Effector CD4-positive, alpha-beta T cell (primary cell): ENCODE measurements at places on chromosomes 3 and 15.

GRCh38 chr3:60839246-60839645 lies 412.0 kb downstream of the FHIT start:
- no peak for DNase-seq

DNA sequence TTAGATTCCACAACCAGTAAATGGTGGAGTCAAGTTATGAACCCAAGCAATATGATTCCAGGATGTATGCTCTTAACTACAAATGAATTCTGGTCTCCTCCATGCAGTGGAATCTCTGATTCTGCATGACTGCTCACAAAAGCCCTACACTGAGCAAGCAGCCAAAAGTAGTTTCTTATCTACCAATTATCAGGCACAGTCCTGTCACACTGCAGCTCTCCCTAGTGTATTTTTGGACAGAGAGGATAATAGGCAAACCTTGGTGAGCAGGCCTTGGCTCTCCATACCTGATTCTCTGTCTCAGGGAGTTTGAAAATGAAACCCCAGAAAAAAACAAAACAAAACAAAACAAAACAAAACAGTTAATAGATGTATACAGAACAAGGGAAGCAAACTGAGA lies 3.5 kb upstream of the SSR3 start:
- DNase-seq: no peak

DNA sequence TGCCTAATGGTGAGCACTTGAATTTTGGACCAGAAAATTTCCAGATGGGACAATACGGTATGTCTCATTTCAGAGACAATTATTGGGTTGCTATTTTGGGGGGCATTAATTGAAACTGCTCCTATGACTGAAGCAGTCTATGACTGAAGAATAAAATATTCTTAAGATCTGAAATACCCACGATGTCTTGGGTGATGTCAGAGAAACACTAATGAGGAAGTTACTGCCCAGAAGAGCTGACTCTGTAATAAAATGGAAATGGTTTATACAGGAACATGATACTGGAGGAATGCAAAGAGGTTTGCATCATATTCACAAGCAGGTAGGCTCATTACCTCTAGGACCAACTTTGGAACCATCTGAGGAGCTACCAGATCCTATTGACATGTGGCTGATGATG lies 68.7 kb downstream of the IL12A start:
- no peak for DNase-seq

DNA sequence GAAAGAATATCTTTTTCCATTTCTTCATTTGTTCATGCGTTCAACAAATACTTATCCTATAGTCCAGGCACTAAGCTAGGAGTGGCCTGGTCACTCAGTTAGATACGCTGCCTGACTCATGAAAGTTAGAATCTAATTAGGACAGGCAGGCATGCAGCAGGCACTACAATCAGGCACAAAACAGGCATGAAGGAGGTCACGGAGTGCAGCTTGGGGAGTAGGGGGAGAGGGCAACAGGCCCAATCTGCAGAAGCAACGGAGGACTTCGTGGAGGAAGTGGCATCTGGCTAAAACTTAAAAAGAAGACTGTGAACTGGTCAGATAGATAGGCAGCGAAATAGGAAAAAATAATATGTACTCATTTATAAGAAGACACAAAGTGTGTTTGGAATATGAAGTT lies 420.9 kb downstream of the MAGI1 start:
- no peak for DNase-seq

- no peak for DNase-seq
Measured at GRCh38 chr3:17945018-17945798, 202.8 kb upstream of the TBC1D5 start.

- DNase-seq: no peak
Measured at GRCh38 chr15:39587731-39588530, 7.1 kb downstream of the THBS1 start.

DNA sequence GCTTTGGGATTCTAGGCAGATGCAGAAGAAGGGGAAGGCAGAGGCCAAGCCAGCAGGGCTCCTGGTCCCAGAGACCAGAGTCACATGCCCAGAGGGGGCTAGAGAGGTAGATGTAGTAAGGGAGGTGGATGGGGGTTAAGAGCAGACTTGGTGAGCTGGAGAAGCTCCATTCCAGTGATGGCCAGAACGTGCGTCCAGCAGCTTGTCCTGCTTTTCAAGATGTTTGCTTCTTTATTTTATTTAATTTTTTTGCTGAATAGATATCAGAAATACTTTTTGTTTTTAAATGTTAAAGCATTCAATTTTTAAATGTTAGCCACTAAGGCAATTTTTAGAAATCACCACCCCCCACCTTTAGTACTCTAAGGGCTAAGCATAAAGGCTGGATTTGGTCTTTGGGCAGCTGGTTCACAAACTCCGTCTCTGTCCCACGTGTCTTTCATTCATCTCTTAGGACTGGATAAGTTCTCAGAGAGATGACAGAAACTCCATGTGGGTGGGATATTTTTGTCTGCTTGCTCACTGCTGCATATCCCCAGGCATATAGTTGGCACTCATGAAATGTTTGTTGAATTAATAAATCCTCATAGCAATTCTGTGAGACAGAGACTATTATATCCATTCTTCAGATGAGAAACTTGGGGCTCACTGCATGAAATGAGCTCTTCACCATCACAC lies 6.7 kb downstream of the COLQ start:
- no peak for DNase-seq

DNA sequence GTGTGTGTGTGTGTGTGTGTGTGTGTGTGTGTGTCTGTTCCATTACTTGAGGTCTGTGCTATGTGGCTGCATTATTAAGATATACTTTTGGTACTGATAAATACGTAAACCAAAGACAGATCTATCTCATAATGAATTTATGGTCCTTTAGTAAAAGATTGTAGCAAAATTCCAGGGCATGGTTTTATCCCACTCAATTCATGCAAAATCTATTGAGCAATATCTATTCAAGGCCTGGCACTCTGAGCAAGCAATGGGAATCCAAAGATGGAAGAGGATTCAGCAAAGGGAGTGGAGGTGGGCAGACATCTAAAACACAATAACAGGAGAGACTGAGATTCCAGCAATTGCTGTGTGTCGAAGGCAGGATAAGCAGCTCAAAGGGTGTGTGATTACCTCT lies 86.8 kb downstream of the RFTN1 start:
- no peak for DNase-seq

GRCh38 chr3:16338999-16339398 lies 74.0 kb downstream of the OXNAD1 start:
- DNase-seq: no peak

GRCh38 chr3:161401389-161401788 lies 30.1 kb upstream of the SPTSSB start:
- DNase-seq: no peak

- DNase-seq: no peak
Measured at GRCh38 chr15:92625251-92625980, 30.2 kb downstream of the FAM174B start.

- no peak for DNase-seq
Measured at GRCh38 chr3:65833761-65834505, 204.8 kb downstream of the MAGI1 start.

- no peak for DNase-seq
Measured at GRCh38 chr3:126859415-126860246, 123.3 kb upstream of the PLXNA1 start.

- DNase-seq: no peak
Measured at GRCh38 chr3:30302027-30302426, 304.4 kb upstream of the TGFBR2 start.

DNA sequence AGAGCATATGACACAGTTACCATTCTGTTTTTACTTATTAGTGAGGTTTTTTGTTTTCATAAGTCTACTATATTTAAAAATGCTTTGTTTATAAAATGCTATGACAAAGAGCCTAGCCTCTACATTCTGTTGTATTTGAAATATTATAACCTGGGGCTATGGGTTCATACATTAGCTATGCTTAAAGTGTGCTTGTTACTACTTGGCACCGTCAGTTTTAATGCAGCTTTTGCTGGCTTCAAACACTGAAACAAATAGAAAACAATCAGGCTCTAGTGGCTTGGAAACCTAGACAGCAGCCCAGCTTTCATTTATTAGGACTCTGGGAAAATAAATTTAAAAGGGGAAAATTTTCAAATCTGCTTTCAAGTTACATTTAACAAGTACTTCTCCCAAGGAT lies 635.9 kb downstream of the CADM2 start:
- no peak for DNase-seq

GRCh38 chr15:49115062-49115461 lies 40.3 kb downstream of the COPS2 start:
- no peak for DNase-seq

DNA sequence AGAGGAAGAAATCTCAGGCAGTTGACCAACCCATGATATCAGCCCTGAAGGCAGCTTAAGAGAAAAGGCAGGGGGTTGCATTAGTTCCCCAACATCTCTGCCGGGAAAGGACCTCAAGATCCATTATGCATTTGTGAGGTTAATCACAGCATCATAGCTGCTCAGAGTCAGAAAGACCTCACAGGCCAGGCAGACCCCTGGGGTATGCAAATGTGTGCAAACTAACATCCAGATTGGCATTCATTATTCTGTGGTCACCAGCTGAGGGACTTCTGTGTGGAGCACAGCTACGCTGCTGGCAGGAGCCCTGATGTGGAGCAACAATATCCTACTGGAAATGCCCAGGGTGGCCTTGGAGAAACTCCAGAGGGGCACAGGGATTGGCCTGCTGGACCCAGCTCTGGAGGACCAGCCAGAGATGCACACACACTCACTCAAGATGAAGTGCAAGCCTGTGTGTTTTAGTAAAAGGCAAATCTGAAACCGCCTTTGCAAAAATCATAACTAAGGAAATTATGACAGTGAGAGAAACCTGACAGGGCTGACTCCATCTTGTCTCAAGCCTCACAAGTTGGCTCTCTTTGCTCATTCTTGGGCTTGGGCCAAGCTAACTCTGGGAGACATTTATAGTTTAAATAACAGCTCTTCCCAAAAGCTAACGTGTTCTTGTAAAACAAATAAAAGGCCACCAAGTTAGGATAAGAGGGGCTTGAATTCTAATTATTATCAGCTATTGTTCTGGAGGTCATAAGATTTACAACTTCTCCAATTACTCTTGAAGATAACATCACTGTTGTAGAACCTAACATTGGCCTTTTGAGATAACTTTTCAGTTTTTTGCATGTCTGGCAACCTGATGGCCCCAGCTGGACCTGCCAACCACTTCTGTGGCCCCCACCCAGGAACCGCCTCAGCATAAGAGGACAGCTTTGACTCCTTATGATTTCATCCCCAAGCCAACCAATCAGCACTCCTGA lies 257.1 kb downstream of the UACA start:
- no peak for DNase-seq

DNA sequence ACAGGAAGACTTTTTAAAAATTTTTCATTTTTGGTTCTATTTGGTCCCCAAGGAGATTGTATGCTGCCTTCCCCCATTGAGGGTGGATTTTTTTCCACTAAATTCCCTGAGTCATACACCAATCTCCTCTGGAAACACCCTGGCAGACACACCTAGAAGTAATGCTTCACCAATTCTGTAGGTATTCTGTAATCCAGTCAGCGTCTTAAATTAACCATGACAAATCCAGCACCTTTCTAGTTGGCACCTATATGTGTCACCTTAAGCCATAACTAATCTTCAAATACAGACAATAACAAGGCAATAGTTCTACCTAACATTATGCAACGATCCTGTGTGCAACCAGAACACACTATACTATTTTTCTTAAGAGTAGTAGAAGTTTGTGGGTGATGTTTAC lies 459.1 kb upstream of the NDN start:
- DNase-seq: no peak

- DNase-seq: no peak
Measured at GRCh38 chr15:92197746-92198145, 195.9 kb upstream of the ST8SIA2 start.

GRCh38 chr3:182940266-182940808 lies 40.0 kb downstream of the DCUN1D1 start:
- no peak for DNase-seq

DNA sequence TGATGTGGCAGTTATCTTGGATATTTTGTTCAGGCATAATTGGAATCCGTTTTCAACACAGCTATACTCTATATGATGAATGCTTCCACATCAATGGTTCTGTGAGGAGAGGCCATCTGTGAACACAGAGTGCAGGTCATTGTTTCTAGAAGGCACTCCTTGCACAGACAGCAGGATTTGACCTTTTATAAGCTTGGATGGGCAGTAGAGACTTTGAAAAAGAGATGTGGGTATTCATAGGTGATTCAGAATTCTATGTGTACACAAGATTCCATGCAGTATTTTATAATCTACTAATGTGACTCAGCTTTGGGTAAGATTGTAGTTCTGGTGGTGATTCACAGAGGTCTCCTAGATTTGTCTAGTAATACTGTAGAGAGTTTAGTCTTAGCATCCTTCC lies 12.5 kb downstream of the ARPP21 start:
- DNase-seq: no peak

DNA sequence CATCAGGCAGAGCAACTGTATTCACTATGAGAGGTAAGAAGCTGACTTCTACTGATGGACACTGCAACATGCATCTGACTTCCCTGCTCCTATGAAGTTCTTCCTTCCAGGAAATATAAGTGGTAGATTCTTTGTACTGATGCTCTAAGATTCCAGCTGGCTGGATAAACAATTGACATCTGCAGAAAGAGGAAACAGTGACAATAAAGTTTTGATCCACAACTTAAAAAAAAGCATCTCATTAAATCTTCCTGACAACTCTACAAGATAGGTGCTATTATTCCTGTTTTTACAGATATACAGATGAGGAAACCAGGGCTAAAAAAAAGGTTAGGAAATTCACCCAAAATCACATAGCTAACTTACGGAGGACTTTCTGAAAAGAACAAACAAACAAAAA lies 142.8 kb downstream of the VPS13C start:
- no peak for DNase-seq

DNA sequence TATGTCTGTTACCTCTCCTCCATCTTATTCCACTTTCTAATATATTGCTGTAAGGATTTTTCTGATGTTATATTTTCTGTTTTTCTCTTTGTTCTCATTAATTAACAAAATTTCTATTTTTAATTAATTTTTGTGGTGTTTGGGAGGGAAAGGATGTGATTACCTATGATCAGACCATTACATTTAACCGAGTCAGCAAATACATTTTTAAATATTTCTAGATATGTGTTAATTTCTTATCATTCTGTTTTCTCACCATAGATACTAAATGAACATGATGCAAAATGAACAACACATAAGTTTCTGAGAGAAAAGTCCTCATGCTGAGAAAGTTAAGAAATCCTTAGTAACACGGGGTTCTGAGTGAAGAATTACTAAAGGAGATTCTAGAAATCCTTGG lies 80.6 kb upstream of the P2RY1 start:
- DNase-seq: no peak

GRCh38 chr3:53773611-53774368 lies 72.4 kb downstream of the CHDH start:
- no peak for DNase-seq

- DNase-seq: no peak
Measured at GRCh38 chr3:123751433-123751832, 132.7 kb downstream of the MYLK start.

- DNase-seq: no peak
Measured at GRCh38 chr3:148367756-148368155, 329.9 kb upstream of the AGTR1 start.

GRCh38 chr15:61835029-61835428 lies 225.2 kb downstream of the VPS13C start:
- no peak for DNase-seq

GRCh38 chr3:42852441-42852840 lies 23.2 kb downstream of the CYP8B1 start:
- DNase-seq: no peak
